Camera-type eye (tissue), 1 donor: ENCODE measurements at places on chromosomes 3 and 15. TPM values are rescaled to one million over a fixed set of nuclear protein-coding genes. Genes with fewer than 3 reads are reported as not detected.

The MYLK gene
- total RNA-seq = 149 TPM

The CLDN18 gene
- not detected for total RNA-seq

The THBS1 gene
- total RNA-seq = 177 TPM

The MNS1 gene
- total RNA-seq = 7.8 TPM

The LNP1 gene
- total RNA-seq = 13.2 TPM

The CORO2B gene
- total RNA-seq = 43.0 TPM

The SAMMSON gene
- 1.2 TPM for total RNA-seq

The PAQR9 gene
- total RNA-seq = 3.6 TPM
